ENCODE measurements at places on chromosomes 12 and 14.

DNA sequence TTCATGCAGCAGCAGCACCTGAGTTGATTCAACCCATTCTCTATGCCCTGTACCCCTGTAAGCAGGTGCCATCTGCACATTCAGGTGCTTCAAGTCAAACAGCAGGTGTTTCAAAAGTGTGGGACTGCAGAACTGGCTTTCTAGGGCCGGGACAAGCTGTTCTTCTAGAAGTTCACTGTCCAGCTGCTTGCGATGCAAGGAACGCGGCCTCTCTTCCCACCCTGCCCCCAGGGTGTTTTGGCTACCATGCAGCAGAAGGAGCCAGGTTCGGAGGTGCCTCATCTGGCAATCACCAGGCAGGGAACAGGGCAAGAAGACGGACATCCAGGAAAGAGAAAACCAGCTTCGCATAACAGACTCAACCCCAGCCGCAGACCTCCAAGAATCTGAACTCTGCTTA lies 35.2 kb downstream of the TMEM132D start:
- no peak for DNase-seq

DNA sequence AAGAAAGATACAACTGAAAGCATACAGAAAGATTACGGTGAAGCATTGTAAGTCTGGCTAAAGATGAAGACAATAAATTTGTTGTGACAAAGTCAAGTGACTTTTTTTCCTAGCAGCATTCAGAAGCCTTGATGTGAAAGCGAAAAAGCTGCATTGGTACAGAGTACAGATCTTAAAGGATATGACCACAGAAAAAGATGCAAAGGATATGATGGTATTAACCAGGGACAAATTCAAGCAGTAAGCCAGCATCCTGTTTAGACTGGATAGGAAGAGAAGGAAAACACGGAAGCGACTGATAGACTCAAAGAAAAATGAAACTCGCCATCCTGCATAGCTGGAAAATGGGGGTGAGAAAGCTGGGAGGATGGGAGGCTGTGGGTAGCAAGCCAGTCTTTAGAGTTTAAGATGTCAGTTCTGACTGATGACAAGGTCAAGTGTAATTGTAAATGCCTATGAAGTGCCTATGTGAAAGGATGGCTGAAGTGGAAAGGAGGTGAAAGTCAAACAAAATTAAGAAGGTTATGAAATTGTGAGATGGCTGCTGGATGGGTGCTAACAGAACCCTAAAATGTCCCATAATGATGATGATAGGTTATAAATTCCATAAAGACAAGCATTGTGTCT lies 92.4 kb downstream of the PHLDA1 start:
- no peak for DNase-seq

- DNase-seq = no peak
These were observed 433.8 kb upstream of the DCN start for GRCh38 chr12:91616416-91616815.

DNA sequence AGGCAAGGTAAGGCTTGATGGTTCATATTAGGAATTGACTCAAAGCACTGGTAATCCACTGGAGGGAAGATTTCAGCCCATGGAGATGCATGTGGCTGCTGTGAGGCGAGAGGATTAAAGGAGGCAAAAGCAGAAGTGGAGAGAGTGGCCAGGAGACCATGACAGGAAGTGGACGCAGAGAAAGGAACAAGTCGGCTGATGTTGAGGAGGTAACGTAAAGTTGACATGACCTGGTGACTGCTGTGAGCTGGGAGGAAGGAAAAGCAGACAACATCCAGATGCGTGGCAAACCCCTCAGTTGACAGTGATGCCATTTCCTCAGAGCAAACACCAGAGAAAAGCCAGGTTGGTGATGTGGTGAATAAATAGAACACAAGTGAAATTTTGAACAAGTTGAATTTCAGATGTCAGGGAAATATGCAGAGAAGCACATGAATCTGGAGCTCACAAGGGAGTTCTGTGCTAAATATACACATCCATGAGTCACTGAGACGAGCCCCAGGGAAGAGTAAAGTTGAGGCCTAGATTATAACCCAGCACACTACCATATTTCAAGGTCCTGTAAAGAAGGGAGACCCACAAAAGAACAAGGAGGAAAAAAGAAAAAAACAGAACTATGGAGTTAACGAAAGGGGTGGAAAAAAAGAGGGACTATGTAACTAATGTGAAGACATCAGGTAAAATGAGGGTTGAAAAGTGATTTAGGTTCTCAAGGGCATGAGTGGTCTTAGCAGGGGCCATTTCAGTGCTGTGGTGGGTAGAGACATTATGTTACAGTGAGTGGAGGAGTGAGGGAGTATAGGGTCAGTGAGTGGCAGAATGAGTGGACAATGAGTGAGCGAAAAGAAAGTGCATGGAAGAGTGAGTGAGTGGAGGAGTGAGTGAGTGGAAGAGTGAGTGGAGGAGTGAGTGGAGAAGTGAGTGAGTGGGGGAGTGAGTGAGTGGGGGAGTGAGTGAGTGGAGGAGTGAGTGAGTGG lies 61.6 kb upstream of the GZMB start:
- DNase-seq = no peak

DNA sequence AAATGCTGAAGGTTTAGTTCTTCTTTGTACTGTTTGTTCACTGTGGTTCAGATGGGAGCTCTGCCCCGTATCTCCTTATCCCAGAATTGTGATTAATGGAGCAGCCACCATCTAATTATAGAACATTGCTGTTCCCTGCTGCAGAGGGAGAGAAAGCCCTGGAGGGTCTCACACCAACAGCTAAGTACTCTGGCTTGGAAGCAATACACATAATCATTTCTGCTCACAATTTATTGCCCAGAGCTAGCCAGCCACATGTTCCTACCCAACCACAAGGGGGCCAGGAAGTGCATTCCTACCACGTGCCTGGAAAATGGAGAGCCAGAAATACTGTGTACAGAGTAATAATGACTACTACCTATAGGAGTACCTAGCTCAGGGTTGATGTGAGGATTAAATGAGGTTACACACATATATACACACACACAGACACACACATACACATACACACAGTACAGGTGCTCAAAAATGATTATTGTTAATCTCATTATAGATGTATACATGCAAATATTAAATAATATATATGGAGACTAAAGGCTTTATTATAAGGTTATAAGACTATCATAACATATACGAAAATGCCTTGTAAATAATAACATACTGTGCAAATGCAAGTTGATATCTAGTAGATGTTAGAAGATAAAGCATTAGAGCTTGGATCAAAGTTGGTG lies 22.3 kb downstream of the MSRB3 start:
- no peak for DNase-seq

GRCh38 chr14:54354968-54355641 lies 41.7 kb upstream of the CDKN3 start:
- DNase-seq = no peak

DNA sequence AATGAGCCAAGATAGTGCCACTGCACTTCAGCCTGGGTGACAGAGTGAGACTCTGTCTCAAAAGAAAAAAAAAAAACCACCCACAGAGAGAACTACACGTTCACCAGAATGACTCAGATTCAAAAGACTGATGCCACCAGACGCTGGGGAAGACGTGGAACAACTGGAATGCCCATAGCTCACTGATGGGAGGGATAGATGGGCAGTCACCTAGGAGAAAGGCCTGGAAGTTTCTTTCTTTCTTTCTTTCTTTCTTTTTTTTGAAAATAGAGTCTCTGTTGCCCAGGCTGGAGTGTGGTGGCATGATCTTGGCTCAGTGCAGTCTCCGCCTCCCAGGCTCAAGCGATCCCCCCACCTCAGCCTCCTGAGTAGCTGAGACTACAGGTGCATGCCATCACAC lies 10.0 kb upstream of the KLC1 start:
- no peak for DNase-seq

DNA sequence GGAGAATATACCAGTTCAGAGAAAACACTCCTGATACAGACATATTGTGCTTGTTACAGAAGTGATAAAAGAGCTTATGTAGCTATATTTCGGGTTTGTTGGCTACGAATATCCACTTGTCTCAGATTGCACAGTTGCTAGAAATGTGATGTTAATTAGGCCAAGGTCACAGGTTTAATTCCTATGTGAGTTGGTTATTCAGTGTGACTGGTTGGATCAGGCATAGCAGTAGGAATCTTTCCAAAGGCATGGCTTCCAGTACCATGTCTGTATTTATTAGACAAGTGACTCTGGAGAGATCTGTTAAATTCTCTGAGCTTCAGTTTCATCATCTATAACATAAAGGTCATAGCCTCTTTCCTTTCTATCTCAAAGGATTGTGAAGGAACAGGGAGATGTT lies 152.7 kb upstream of the KITLG start:
- DNase-seq = no peak

DNA sequence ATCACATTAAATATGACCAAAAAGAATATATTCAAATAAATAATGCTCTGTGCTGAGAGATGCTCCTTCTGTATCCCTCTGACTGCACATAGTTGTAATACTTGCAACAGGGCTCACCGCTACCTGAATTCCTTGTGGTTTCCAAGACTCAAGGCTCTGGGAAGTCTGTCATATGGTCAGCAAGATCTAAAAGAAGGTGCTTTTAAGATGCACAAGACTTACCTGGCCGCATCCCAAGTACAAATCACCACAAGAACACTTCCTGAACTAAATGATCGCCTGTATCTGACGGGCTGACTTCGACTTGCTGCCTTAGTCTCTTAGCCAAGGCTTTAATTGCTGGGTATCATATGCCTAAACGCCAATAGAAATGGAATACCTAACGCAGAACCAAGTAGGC lies 67.2 kb downstream of the HECTD4 start:
- DNase-seq = no peak

DNA sequence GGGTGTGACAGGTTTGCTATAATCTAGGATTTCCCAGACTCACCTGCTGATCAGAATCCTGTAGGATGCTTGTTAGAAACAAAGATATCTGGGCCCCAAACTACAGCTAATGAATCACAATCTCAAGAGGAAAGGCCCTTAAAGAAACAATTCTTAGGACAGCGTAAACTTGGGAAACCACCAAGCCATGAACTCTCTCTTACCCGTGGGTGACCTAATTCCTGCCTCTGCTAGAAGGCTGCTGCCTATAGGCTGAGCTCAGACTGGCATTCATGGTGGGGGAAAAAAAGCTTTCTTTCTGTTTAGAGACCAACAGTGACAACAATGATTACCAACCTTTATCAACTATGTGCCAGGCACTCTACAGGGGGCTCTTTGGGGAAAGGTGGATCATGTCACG lies 213.9 kb upstream of the FKBP4 start:
- no peak for DNase-seq

DNA sequence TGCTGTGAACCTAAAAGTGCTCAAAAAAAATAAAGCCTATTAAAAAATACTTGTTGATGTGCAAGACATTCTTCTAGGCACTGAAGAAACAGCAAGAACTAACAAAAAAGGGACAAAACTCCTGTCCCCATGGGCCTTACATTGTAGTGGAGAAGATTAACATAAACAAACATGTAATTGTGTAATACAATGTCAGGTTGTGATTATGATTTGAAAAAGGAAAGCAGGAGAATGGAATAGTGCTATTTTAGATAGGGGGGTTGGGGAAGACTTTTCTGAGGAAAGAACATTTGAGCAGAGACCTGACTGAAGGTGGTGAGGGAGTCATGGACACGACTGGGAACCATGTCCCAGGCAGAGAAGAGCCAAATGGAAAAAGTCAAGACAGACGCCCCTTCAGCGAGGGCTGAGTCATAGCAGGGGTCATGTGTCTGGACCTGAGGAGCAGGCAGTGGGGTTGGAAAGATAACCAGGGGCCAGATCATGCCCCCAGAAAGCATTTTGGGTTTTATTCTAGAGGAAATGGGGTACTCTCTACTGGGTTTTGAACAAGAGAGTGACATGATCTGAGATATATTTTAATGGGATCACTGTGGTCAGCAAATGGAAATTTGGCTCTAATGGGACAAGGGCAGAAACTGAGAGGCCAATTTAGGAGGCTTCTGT lies 19.4 kb upstream of the IFNG start:
- no peak for DNase-seq

- DNase-seq = no peak
These were observed 173.2 kb downstream of the SUDS3 start for GRCh38 chr12:118549510-118549980.

GRCh38 chr12:13373803-13374202 lies 177.3 kb downstream of the EMP1 start:
- no peak for DNase-seq

GRCh38 chr12:32734952-32735351 lies 20.7 kb downstream of the YARS2 start:
- no peak for DNase-seq

DNA sequence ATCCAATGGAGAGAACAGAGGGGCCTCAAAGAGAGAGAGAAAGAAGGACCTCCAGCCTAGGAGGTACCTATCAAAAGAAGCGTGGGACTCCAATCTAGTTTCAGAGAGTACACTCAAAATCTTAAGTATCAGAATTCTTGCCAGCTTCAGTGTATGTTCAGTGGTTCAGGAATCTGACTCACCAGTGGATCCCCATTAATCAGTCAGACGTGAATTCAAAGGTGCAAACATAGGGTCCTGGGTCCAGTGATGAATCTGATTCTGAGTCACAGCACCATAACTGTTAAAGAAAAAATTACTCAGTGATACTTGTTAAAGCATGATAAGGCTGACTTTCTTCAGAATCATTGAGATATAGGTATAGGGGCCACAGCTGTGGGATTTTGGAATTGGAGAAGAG lies 33.2 kb downstream of the ETNK1 start:
- no peak for DNase-seq

DNA sequence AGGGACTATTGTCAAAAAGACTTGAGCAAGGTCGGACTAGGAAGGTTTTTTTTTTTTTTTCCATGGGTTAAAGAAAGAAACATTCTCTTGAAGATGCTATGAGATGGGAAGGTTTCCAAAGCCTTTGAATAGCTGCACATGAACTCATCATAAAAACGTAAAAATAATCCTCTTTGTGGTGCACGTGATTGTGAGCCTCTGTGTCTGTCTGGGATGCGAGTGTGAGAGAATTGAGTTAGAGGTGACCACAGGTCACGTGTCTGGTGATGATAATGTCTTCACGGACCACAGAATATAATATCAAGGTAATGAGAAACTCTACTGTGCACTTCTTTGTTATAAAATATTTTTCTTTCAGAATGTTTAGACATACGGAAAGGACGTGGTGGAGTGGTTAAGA lies 24.3 kb upstream of the ADGRD1 start:
- no peak for DNase-seq

- no peak for DNase-seq
These were observed 5.6 kb upstream of the MYH7 start for GRCh38 chr14:23441076-23441475.

GRCh38 chr12:106581543-106582248 lies 1.1 kb upstream of the RFX4 start:
- no peak for DNase-seq
